ENCODE measurements at places on chromosomes 11 and 22.
A peak's percentile ranks its signal among the peaks of the same experiment; 100 is the strongest.

DNA sequence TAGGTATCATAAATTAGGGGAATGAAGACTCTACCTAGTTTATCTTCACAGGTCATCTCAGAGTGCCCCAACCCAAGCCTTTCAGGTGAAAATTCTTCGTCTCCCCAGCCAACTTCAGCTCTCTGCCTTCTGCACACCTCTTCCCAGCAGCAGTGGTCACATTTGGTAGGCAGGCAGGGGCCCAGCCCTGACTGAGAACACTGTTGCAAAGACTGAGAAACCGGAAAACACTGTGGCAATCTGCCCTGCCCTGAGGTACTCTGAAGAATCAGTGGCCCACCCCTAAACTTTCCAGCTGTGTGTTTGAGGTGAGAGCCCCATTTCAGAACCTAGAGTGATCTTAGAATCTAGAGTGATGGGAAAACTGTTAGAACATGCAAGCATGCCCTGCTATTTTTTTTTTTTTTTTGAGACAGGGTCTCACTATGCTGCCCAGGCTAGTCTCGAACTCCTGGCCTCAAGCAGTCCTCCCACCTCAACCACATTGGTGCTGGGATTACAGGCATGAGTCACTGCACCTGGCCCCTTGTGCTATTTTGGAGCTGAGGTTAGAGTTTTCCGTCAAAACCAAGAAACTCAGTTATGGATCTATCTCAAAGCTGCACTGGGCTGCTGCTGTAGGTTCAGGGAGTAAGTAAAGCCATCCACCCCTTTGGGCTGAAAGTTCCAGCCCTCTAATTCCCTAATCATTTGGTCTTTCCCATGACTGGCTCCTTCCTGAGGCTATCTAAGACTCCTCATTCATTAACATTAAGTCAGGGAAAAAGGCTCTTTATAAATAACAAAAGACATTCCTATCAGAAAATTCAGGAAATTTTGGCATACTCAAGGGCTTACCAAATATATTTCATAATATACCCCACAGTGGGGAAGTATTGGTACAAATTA, 1.7 kb upstream of the LDHA start:
- DNase-seq: no peak

DNA sequence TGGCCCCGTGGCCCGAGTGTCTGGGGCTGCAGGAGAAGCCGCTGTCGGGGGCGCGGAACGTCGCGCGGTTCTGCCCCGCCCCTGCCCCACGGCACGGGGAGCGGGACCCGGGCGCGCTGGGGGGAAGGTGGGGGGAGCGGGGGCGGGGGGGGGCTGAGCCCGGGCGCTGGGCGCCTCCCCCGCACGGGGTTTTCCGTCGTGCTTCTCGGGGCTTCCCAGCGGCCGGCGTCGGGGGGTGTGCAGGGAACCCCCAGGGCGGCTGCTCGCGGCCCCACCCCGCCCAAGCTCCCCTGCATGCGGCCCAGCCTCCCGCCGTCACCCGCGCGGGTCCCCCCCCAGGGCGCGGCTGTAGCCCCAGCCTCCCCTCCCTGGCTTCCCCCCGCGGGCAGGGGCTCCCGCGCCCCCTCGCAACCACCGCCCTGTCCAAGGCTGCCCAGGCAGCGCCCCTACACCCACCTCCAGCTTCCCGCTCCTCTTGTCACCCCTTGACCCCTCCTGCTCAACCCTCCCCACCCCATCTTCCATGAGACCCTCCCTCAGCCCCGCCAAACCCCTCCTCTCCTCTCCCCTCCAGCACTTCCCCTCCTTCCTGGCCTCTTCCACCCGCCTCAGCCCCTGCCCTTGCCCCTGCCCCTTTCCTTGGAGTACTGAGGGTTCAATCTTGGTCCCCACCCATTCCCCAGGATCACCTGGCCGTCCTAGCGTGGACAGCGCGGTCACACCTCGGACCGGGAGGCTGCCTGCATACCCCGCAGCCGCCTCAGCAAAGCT, 1.7 kb downstream of the IL17REL start:
- DNase-seq: peak; percentile 39

DNA sequence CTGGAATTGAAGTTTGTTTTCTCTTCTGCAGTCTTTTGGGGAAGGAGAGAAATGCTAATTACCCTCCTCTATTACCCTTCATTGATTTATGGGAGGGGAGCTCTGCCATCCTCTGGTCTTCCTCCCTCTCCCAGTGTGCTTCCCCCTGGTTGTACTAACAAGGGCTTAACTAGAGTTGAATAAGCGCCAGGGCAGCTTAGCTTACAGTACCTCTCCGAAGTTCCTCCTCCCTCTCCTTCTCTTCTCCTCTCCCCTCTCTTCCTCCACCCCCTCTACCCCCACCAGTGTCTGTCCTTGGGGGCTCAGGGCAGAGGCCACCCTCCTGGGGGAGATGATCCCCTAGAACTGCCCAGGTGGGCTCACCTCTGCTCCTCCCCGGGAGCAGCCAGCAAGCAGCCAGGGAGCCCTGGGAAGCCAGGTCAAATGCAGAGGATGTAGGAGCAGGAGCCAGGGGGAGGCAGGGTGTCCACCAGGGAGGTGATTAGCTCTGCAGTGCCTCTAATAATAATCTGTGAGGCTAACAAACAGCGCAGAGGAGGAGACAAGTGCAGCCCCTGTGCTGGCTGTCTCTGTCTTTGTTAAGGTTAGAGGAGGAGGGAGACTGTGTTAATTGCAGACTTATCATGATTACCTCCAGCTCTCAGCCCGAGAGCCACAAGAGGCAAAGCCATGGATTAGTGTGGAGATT, 191.6 kb upstream of the CADM1 start:
- no peak for DNase-seq

DNA sequence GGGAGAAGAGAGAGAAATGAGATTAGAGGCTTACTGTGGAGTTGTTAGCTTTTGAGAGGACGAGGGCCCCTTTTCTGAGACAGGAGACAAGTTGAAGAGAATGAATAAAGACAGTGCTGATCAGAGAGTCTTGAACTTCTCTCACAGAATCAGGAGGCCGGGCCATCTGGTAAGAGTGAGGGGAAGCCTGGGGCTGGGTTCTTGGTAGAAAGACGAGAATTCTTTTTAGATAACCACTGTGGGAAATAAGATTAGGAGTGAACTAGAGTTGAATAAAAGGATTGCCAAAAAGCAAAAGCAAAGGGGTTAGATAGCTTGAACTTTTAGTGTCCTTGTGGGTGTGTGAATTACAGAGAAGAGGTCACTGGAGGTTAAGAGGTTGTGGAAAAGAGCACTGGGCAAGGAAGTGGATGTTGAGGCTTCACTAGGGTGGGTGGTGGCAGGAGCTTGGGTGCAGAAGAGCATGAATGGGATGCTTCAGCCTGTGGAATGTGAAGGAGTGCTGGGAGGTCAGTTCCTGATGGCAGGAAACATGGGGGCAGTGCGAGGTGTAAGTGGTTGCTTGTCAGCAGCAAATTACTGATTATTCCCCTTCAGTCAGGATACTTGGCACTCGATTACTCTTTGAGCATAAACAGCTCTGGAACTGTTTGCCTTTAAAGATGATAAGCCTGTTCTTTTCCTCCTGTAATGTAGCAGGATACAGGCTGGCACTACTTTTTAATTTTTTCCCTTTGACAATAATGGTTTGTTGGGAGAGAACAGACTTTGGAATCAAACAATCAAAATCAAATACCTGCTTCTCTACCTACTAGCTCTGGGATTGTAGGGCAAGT, 98.3 kb downstream of the ARHGAP42 start:
- DNase-seq: no peak

- DNase-seq: no peak
Measured at GRCh38 chr22:48755059-48755949, 1072.4 kb downstream of the BRD1 start.

Measured in stimulated activated CD4-positive, alpha-beta T cell treated with anti-CD3 and anti-CD28 coated beads, Interleukin-1b, Interleukin-23, amount 100 ng/mL, for 24 hours (primary cell).